ENCODE measurements at places on chromosomes 7 and 10.

DNA sequence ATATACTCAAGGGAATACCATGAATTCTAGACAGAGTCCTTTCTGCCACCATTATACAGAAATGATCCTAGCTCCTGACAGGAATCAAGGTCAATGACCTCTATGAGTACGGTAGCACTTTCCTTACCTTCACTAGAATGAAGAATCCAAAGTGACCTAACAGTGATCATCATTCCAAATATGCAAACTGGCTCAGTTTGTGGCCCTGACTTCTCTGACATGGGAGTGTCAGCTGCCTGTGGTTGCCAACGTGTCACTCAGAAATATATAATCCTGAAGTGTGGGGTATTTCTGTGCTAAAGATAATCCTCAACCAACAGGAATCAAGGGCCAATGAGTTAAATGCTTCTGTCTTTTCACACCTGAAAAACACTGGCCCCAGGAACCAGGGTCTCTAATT lies 45.7 kb downstream of the COPG2 start:
- no peak for DNase-seq

- DNase-seq = no peak
These were observed 307.9 kb downstream of the SNX13 start for GRCh38 chr7:17632384-17632783.

- no peak for DNase-seq
These were observed 236.4 kb downstream of the DNAJB6 start for GRCh38 chr7:157573244-157573643.

DNA sequence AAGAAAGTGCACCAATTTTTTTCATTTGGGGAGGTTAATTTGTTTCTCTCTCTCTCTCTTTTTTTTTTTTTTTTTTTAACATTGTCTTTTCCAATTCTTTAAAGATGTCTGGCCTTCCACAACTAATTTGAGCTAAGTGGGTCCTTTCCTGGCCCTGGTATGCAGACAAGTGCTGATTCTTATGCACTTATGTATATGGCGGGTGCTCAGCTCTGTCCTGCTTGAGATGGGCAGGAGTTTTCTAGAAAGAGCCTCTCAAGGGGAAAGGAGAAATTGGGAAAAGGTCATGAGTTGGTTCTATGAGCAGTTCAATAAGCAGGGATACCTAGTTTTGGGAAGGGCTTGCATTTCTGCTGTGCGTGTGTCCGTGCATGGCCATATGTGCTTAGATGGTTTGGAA lies 67.8 kb upstream of the NPVF start:
- DNase-seq = no peak

GRCh38 chr7:33191340-33191739 lies 62.0 kb downstream of the BBS9 start:
- DNase-seq = no peak

DNA sequence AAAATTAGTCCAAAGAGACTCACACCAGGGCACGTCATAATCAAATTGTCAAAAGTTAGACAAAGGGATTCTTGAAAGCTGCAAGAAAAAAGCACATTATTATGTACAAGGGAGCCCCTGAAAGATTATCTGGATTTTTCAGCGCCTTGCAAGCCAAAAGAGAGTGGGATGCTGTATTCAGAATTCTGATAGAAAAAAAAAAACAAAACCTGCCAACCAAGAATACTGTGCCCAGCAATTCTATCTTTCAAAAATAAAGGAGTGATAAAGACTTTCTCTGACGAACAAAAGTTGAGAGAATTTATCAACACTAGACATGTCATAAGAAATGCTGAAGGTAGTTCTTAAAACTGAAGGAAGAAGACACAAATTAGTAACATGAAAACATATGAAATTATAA lies 240.2 kb downstream of the SNX13 start:
- no peak for DNase-seq

DNA sequence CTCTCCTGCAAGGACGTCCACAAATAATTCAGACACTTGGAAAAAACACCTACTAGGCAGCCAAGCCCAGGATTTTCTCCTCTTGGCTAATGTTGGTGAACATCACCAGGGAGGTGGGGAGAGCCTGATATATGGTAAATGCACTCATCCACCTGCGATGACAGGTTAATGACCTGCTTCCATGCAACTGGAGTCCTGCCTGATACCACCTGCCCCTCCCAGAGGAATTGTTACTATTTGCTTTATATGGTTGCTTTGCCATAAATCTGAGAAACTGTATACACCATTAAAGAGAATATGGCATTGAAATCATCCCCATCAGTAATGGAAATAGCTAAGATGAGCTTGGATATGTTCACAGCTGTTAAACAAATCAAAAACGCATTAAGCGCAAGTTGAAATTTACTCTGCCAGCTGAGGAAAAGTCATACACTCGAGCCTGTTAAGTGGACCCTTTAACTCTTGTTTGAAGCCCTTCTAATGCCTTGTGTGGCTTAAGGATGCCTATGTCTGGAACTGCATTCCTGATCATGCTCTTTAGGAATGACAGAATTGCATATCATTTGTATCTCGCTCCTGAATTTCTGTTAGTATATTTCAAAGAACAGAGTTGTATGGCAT lies 208.3 kb downstream of the PRPF18 start:
- peak; percentile 82 for DNase-seq

GRCh38 chr7:121376979-121377378 lies 19.1 kb downstream of the FAM3C start:
- DNase-seq = no peak

GRCh38 chr7:106167439-106168136 lies 55.5 kb upstream of the SYPL1 start:
- DNase-seq = no peak

DNA sequence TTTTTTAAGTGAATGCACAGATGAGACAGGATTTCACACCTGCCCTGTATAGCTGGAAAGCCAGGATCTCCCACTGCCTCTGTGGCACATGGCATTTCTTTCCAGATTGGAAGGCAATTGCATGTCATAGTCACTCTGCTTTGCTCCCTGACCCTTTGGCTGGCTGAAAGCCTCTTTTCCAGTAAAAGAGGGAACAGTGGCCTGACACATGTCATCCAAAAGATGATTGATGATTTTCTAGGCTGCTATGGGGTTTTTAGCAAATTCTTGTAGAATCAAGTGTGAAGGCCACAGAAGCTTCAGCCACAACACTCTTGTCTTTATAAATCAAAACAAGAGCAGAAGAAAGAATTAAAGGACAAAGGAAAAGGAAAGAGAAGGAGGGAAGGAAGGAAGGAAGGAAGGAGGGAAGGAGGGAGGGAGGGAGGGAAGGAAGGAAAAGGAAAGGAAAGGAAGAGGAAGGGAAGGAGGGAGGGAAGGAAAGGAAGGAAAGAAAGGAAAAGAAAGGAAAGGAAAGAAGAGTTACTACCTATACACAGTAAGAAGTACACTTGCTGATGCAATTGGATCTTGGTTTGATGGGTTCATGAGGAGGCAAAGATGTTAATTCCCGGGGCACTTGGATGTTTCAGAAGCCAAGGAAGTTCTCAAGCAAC lies 158.9 kb upstream of the FRMD4A start:
- DNase-seq = no peak

- no peak for DNase-seq
These were observed 680.8 kb downstream of the PHTF2 start for GRCh38 chr7:78479348-78479747.
